COLO829 (cell line): ENCODE measurements at places on chromosomes 16 and 17.

- DNase-seq, result no peak
Observed at GRCh38 chr17:325270-326009, 27.2 kb downstream of the RPH3AL start.

DNA sequence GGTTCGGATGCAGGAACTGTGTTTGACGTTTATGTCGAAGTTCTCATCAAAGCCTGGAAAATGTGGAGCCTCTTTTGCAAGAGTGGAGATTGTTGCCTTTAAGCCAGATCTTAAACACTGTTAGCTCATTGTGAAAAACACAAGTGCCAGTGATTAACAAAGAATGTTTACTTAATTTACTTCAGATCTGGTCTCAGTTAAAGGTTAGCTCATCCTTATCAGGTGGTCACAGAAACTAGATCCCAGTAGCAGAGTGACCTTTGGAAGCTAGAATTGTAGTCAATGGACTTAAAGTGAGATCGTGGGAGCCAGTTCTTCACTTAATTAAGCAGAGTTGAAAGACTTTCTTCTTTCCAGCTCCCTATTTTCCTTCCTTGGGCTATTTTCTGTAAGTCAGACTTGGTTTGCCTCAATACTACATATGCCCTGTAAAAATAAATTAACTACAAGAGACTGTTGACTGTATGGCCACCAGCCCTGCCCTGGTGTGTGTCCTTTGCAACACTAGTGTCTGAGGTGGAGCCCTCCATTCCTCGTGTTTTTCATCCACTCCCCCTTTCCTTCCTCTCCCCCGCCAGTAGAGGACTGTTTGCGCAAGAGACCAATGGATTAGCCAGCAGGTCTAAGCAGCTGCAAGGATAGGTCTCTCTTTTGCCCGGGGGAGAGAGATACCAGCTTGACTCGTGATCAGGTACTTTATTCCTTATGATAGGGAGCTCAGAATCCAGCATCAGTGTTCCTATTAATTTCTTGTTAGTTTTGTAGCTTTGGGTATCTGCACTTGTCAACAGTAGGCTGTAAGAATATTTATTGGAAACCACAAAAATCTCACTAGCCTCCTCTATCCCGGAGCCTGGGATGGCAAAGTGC is 20.2 kb downstream of the FBXO39 start:
- no peak for DNase-seq

DNA sequence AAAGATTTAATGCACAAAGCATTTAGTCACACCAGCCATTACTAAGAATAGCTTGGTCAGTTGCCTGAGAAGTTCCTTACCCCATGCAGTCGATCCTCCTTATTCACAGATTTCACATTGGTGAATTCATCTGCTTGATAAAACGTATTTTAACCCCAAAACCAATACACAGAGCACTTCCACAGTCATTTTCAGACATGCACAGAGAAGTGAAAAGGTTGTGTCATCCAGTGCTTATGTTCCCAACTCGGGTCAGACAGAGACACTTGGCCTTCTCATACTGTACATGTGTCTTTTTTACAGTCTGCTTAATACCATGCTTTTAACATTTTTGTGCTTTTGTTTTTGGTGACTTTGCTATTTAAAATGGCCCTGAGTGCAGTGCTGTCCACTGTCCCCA is 219.7 kb downstream of the SPECC1 start:
- no peak for DNase-seq

DNA sequence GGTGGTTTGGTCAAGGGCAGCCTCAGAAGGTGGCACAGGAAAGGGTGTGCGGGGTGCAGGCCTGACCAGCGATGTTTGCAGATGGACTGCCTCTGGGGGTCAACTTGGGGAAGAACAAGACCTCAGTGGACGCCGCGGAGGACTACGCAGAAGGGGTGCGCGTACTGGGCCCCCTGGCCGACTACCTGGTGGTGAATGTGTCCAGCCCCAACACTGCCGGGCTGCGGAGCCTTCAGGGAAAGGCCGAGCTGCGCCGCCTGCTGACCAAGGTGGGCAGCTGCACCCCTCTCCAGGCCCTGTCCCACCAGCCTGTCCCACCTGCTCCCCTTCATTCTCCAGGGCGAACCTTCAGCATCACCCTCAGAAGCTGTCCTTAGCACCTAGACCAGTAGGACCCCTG is 12.5 kb downstream of the DHODH start:
- no peak for DNase-seq
